ENCODE measurements at places on chromosomes 4 and X. TPM values are rescaled to one million over a fixed set of nuclear protein-coding genes. Genes with fewer than 3 reads are reported as not detected.
A peak's percentile ranks its signal among the peaks of the same experiment; 100 is the strongest.

DNA sequence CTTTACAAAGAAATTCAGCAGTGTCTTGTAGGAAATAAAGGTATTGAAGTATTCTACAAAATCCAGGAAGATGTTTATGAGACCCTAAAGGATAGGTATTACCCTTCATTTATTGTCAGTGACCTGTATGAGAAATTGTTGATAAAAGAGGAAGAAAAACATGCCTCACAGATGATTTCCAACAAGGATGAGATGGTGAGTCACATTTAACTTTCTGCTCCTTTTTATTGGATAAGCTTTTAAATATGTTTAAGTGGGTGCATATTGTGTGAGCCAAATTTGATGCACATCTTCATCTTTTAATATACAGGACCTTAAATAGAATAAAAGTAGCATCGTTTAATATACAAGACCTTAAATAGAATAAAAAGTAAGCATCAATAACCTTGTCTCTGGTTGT is 72.1 kb downstream of the LRP2BP start:
- no peak for DNase-seq

GRCh38 chr4:180486342-180486741 is 1756.9 kb upstream of the TENM3 start:
- DNase-seq: no peak

- no peak for DNase-seq
Observed at GRCh38 chr4:183438458-183439113, 5.8 kb upstream of the CDKN2AIP start.

DNA sequence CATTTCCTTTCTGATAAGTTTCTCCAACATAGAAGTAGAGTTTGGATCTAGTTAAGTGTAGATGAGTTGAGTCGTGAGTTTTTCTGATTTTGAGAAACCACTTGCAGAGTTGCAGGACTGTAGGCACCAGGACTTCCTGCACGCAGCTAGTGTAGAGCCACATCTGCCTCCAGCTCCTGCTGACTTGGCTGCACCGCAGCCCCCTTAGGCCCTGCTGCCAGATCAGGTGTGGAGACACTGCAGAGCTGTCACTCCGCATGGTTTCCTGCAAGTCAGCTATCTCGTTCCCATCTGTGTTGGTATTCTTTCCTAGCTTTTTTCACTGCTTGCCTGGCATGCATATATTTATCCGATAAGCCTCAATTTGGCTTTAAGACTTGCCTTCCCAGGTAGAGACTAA is 48.9 kb downstream of the PCDH7 start:
- no peak for DNase-seq

DNA sequence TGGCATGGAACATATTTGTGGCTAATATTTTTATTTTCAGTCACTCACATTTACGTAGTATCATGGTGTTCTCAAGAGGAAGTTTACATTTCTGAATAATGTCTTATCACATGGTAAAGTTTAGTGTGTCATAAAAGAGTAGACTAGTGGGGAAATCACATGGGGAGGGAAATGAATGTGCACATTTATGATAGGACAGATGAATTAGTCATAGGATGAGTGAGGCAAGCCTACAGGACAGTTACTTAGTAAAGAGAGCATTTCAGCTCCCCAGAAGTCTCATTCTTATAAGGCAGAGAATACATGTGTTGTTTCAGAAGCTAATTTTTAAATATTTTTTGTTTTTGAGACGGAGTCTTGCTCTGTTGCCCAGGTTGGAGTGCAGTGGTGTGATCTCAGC is 6.2 kb downstream of the GK start:
- DNase-seq: no peak

CCNB3 gene
- 0.39 TPM for total RNA-seq

TLL1 gene
- total RNA-seq: not detected

DNA sequence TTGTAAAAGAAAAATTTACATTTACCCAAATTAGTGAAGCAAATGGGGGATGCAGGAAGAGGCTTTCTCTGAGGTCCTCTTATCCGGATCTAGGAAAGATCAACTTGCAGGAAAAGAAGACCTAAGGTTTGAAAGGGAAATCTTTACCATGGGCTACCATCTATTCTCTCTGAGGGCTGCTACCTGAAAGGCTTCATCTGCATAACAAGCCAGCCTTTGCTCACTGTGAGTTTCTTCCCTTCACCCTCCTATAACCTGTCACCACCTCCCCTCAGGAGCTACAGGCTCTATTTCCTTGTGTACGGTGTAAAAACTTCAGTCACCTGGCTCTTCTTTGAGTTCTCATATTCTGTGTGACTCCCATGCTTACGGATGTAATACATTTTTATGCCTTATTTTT is 118.6 kb upstream of the BEND4 start:
- no peak for DNase-seq

MOSPD2 gene
- total RNA-seq: 6.4 TPM

DNA sequence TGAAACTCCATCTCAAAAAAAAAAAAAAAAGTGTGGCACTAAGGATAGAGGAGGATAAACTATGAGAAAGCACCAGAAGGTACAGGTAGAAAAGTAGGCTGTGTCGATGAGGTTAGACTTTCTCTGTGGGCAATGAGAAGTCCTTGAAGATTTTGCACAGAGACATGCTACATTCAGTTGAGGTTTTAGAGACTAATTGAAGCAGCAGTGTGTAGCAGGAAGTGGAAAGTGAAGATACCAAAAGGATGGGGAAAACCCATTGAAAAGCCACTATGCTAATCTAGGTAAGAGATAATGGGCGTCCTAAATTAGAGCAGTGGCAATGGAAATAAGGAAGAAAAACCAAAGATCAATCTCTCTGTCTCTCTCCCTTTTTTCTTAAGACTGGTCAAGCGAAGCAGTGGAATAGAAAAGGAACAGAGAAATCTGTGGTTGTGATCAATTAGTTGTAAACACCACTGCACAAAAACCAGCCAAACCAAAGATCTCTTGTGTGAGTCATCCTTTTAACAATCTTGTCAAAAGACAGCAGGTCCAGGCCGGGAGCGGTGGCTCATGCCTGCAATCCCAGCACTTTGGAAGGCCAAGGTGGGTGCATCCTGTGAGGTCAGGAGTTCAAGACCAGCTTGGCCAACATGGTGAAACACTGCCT is 3.5 kb downstream of the SPINK2 start:
- peak; percentile 68 for DNase-seq

CPLX1 gene
- 1.5 TPM for total RNA-seq

GRCh38 chr4:23978002-23978401 is 88.2 kb upstream of the PPARGC1A start:
- no peak for DNase-seq

DNA sequence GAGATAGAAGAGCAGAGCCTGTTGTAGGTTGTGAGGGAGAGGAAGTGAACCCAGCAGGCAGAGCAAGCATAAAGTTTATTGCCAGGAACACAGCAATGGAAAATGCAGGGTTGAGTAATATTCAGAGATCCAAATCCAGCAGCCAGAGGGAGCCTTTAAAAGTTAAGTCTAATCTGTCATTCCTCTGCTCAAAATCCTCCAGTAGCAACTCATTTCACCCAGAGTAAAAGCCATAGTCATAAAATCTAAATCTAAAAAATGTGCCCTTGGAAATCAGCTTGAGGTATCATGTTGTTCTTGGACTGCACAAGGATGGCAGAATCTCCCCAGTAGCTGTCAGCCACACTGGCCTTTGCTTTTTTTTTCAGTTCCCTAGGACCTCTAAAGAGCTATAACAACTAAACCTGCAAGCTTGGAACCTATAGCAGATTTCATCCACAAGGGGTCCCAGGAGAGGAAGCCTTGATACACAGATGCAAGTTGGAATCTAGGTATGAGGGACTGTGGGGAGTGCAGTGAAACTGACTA is 62.9 kb upstream of the FRAS1 start:
- DNase-seq: no peak

DNA sequence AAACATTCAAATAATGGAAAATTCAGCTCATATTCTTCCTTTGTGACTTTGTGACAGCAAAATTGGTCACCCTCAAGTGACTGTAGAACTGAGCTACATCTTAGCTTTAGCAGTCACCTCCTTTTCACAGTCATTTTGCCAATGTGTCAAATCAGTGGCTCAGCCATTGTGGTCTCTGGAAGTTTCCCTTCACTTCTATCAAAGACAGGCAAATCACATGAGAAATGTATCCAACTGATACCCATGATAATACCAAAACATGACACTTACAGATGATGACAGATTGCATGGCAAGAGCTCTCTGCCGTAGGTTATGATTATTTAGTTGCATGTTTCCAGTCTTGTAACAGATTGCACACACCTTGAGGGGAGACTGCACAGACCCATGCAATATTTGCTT is 549.8 kb upstream of the MAGEB2 start:
- DNase-seq: no peak

CYSLTR1 gene
- 7.4 TPM for total RNA-seq

- no peak for DNase-seq
Observed at GRCh38 chr4:151197247-151197646, 79.7 kb upstream of the PRSS48 start.

FAAH2 gene
- total RNA-seq: 7.4 TPM

ENPEP gene
- not detected for total RNA-seq
